WTC11 (cell line): ENCODE measurements at places on chromosomes 7 and 10.

DNA sequence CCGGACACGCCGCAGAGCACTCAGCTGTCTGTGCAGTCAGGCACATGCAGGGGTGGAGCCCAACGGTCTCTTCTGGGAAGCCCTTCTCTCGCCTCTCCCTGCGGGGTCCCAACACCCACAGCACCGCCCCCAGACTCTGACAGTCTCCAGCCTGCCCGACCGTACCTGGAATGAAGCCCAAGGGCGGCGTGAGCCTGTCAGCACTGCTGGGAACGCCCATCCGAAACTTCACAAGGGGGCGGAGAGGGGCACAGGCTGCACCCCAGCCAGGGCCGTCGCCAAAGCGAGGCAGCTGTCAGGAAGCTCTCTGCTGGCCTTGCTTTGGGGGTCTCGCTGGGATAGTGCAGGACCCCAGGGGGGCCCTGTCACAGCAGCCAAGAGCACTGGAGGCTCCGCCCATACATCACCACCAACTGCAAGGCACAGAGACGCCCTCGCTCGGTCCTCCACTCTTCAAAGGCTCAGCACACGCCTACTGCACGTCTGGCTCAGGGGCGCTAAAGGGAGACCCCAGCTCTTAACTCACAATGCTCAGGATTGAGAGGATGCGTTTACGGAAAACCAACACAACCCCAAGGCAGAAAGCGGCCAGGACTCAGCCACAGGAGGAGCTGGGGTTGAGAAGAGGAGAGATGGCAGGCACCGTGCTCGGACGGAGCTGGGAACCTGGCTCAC lies 30.9 kb downstream of the MAD1L1 start:
- no peak for DNase-seq

DNA sequence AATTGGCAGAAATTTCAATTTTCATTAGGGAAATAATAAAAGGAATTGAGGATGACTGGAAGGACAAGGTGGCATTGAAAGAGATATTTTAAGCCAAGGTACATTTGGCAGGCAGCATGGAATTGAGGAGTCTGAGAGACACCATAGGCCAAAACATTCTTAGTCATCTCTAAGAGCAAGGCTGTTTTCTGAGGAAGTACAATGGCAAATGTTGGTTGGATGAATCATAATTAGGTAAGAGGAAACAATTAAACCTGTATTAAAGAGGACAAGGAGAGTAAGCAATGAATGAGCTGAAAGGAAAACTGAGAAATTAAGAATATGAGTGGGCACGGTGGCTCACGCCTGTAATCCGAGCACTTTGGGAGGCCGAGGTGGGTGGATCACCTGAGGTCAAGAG lies 86.3 kb downstream of the MRPL32 start:
- DNase-seq = no peak

- no peak for DNase-seq
Measured at GRCh38 chr7:132158166-132158565, 418.1 kb downstream of the PLXNA4 start.

DNA sequence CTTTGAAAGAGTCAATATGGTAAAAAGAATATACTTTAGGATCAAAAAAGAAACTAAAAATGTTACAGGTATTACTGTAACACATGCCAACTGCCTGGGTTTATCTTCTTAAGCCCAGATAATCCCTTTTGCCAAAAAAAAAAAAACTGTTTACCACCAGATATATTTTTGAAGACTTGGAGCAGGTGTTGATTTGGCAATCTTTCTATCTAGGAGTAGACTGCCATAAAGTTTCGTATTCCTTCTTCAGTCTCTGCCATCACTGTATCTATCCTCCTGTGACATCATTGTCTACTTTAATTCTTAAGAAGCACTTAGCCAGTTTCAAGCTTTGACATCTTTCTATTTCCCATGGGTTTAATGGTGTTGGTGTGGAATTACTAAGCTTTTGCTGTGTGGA lies 161.0 kb downstream of the ST7 start:
- no peak for DNase-seq

- no peak for DNase-seq
Measured at GRCh38 chr10:132987671-132988571, 45.6 kb upstream of the CFAP46 start.

GRCh38 chr7:22174574-22174953 lies 182.4 kb downstream of the RAPGEF5 start:
- DNase-seq = no peak

GRCh38 chr7:33578881-33579672 lies 326.3 kb upstream of the BMPER start:
- no peak for DNase-seq

- DNase-seq = no peak
Measured at GRCh38 chr10:21975378-21975990, 28.0 kb downstream of the DNAJC1 start.

GRCh38 chr7:136131304-136131630 lies 154.1 kb upstream of the MTPN start:
- DNase-seq = no peak

- DNase-seq = no peak
Measured at GRCh38 chr7:38548605-38549004, 82.6 kb downstream of the AMPH start.

- DNase-seq = no peak
Measured at GRCh38 chr7:41969561-41970105, 266.7 kb upstream of the INHBA start.

DNA sequence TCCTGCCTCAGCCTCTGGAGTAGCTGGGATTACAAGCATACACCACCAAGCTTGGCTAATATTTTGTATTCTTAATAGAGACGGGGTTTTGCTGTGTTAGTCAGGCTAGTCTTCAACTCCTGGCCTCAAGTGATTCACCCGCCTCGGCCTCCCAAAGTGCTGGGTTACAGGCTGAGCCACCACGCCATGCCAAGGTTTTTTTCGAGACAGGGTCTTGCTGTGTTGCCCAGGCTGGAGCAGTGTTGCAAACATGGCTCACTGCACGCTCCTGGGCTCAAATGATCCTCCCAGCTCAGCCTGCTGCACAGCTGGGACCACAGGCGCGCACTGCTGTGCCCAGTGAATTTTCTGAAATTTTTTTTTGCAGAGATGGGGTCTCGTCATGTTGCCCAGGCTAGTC lies 3.3 kb upstream of the SEC31B start:
- DNase-seq = no peak

DNA sequence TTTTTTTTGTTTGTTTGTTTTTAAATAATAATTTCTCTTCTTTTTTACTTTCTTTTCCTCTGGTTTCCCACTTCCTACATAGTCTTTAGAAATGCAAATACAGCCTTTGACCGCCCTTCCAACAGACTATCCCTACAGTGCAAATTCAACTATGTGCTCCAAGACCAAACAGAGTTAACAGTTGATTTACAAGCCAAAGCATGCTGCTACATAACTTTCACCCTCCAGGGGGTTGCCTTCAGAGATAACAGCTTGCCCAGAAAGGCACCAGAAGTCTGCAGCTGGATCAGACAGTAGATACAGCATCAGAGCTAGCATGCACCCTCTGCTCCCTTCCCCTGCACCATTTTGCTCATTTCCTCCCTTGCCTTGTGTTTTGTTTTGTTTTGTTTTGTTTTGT lies 539.0 kb downstream of the ZWINT start:
- peak; percentile 25 for DNase-seq

DNA sequence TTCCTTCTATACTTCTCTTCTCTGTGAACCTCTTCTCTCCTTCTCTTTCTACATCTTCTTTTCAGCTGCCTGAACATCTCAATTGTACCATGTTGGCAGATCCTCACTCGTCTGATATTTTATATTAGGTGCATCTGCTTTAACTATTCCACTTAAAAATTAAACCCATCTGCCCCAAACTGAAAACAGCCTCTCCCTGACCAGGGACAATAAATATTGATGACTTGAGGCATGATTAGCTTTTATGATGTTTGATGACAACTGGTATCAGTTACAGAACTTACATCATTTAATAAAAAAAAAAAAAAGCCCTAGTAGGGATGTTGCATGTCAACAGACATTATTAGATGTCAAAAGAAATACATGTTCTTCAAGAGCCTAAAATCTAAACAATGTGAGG lies 79.8 kb upstream of the HABP2 start:
- no peak for DNase-seq

GRCh38 chr10:37101261-37101660 lies 24.1 kb upstream of the ANKRD30A start:
- no peak for DNase-seq

- DNase-seq = no peak
Measured at GRCh38 chr7:102221961-102222360, 64.7 kb upstream of the SH2B2 start.

GRCh38 chr7:23242321-23242720 lies 4.3 kb upstream of the GPNMB start:
- DNase-seq = no peak

DNA sequence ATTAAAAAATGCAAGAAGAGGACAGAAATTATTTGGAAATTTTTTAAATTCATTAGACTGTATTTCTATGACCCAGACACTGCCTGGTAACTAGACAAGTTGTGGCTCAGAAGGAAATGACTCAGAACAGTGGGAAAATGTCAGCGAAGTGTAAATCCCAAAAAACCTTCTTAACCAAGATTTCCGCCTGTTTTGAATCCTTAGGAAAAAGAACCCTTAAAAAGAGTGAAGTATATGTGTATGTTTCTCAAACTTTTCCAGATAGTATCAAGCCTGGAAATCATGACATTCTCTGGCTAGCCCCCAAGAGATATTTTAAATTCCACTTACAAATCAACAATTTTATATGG lies 42.7 kb upstream of the PLXNA4 start:
- no peak for DNase-seq

DNA sequence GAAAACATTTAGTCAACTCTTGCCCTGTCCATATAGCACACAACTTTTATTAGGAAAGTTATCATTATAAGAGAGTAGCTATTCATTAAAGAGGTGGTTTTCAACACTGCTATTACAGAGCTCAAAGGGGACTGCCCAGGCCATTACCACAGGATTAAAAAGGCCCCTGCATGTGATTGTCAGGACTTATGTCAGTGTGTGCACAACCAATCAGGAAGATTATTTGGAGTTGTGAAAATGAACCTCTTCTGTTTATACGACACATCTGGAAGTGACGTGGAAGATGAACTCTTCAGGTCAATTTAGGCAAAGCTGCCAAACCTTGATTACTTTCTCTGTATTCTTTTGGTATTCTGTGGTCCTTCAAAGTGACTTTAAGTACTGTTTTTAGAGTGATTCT lies 14.7 kb downstream of the CCNY start:
- DNase-seq = no peak

DNA sequence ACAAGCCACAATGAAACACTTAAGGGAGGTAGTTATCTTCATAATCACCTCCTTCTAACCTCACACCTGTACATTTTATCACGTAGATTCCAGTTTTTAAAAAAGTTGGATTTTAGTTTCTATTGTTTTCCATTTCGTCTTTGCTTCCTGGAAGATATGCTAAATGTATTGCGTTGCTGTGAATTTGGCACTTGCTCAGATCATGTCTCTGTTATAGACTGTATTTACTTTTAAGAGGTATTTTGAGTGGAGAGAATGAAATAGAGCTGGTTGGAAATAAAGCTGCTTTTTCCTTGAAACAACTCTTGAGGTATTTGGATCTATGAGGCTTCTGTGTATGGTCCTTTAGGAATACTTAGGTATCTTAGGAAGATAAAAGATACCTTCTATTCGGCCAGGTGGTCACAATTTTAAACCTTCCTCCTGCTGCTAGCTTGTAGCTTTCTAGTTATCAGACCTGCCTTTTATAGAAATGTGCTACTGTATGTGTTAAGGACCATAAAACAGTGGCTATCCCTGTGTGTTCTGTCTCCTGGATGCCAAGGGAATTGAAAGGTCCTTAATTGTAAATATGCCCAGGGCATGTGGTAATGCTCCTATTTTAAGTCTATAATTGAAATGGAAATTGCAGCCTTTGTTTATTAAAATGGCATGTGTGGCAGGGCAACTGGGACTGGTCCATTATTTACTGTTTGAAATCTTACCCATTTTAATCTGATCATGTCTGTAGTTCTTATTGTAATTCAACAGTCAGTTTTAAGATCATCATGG lies 147.7 kb downstream of the SND1 start:
- no peak for DNase-seq

DNA sequence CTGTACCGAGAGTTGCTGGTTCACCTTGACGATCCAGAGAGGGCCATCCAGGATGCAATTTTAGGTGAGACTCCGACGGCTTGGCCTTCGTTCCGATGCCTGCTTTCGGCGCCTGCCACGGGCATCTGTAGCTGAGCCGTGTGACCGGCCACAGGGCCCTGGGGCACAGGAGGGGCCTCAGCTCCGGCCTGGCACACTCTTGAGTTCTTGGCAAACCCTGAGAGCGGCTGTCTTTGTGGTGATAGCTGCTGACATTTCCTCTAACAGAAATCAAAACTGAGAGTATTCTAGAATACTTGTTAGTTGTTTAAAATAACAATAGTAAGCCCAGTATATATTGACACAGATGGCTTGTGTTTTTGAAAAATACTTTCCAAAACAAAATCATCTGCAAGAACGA lies 52.2 kb upstream of the SUN1 start:
- no peak for DNase-seq

GRCh38 chr7:19101472-19101871 lies 16.0 kb downstream of the TWIST1 start:
- DNase-seq = no peak

DNA sequence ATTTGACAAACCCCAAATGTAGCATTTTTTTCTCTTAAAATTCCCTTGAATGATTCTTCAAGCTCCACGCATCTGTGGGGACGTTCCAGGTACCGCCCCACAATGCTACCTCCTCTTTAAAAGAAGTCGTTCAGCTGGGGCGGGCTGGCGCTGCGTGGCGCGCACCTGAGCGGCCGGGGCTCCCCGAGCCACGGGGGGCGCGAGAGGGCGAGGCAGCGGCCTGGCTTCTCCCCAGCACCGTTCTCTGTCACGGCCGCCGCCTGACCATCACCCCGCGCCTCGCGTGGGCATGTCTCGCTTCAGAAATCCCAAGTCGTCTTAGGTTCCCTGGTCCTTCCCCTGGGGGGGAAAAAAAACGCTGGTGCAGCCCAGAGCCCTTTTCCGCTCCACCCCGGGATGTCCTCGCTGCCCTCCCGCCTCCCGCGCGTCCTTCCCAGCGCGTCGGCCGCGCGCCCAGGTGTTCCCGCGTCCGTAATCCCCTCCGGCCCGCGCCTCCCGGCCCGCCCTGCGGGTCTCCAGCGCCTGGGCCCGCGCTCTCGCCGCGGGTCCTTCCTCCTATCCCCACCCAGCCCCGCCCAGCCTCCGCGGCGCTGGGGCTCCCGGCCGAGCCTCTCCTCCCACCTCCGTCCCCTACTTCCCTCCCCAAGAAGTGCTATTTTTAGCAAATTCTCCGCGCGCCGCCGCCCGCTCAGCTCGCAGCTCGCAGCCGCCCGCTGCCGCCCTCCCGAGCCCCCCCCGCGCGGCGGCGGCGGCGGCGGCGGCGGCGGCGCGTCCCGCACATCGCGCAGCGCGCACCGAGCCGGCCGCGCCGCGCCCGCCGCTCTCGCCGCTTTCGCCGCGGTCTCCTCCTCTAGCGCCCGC lies 58.7 kb upstream of the PRPS1L1 start:
- DNase-seq = peak; percentile 36

DNA sequence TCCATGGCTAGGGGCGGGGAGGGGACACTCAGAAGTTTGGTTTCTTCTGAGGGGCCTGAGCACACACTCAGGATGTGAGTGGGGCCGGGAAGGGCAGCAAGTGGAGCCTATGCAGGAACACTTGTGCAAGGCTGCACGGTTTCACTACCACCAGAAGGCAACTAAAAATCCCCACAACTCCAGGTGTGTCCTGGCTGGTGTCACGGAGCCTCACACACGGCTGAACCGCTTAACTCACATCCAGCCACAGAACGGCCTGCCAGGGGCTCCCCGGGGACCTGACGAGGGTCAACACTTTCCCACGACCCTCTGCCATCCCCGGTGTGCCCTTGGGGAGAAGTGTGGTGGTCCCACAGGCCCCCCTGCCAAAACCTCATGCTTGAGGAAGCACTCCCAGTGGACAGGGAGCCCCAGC lies 173.9 kb downstream of the ELFN1 start:
- peak; percentile 6 for DNase-seq

GRCh38 chr10:103193820-103194529 lies 903 bp upstream of the NT5C2 start:
- no peak for DNase-seq
